ENCODE measurements at places on chromosomes 1 and 21.
A peak's percentile ranks its signal among the peaks of the same experiment; 100 is the strongest.

DNA sequence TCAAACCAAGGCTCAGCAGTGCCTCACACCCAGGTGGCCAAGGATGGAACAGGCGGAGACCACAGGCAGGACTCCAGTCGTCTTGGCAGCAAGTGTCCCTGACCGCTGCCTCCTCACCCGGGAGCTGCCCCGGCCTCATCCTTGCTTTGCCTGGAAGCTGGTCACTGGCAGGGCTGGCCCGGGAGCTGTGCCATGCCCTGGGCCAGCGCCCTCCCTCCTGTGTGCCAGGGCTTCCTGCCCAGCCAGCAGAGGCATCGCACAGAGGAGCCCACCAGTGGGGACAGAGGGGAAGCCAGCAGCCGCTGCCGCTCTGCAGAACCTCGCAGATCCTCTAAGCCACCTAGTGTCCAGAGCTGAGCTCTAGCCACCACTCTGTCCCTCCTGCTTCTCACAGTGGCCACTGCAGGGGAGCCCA, 7.8 kb downstream of the CASZ1 start:
- DNase-seq, result no peak

DNA sequence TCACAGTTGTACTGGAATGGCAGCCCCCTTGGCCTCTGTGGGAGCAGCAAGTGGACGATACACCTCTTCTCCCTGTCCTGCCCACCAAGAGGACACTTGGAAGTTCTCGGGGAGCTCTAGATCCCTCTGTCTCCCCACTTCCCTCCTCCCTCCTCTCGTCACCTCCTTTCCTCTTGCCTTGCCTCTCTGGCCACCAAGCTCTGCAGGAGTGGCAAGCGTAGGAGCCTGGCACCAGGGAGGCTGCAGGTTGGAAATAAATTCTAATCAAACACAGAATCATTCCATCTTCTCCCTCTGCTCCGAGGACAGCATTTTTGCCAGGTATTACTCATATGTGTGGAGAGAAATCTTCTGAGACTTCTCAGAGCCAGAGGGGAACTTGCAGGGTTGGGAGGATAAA, 20.8 kb downstream of the CAMK2N1 start:
- no peak for DNase-seq

- DNase-seq, result no peak
Observed at GRCh38 chr1:160454371-160455152, 54.2 kb downstream of the VANGL2 start.

DNA sequence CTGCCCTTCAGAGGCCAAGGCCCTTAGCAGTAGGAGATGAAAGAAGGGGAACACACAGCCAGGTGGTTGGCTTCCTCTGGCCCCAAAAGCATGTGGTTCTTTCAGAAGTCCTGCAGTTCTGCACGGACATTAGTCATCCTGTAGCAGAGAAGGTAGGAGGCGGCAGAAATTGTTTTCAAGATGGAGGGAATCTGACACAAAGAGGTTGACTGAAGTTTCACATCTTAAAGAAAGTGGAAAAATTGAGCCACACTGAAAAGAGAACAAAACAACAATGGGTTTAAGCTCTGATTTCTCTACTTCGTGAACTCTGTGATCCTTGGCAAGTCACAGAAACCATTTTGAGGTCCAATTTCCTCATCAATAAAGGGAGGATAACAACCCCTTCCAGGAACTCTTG, 125.3 kb upstream of the DNAH14 start:
- no peak for DNase-seq

DNA sequence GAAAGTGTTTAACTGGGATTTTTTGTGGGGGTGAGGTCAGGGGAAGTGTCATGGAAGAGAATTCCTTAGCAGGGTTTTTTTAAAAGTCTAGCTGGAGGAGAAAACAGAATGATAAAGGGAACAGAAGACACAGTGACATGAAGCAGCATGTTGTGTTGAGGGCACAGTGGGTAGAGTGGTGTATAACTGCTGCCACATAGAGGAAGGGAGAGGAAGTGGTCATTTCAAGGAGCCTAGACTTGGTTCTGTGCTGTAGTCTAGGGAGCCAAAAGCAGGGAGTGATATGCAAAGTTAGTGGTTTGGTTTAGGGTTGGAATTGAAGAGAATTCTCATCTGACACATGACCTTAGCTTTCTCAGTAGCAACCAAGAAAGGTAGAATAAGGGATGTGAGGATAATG, 10.2 kb downstream of the EEIG2 start:
- peak; percentile 50 for DNase-seq

GRCh38 chr1:160795951-160796383, at the start of gene LY9:
Gene LY9 (plus strand): TSS chr1:160796174. CDS start chr1:160796188, 14 bp downstream.
- peak; percentile 83 for DNase-seq

- no peak for DNase-seq
Observed at GRCh38 chr1:56094168-56094567, 485.2 kb downstream of the PLPP3 start.

- no peak for DNase-seq
Observed at GRCh38 chr1:26824731-26825130, 1.8 kb upstream of the ZDHHC18 start.

DNA sequence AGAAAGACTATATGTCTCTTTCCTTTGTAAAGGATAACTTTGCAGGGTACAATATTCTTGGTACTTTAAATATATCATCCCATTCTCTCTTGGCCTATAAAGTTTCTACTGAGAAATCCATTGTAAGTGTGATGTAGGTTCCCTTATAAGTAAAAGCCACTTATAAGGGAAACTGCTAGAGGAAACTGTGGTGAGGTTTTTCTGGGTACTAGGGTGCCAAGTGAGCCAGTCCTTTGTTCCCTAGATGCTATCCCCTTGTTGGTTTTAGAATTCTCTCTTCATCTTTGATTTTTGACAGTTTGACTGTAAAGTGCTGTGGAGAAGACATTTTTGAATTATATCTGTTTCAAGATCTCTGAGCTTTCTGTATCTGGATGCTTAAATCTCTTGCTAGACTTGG, 108.9 kb upstream of the NEK7 start:
- DNase-seq, result no peak

DNA sequence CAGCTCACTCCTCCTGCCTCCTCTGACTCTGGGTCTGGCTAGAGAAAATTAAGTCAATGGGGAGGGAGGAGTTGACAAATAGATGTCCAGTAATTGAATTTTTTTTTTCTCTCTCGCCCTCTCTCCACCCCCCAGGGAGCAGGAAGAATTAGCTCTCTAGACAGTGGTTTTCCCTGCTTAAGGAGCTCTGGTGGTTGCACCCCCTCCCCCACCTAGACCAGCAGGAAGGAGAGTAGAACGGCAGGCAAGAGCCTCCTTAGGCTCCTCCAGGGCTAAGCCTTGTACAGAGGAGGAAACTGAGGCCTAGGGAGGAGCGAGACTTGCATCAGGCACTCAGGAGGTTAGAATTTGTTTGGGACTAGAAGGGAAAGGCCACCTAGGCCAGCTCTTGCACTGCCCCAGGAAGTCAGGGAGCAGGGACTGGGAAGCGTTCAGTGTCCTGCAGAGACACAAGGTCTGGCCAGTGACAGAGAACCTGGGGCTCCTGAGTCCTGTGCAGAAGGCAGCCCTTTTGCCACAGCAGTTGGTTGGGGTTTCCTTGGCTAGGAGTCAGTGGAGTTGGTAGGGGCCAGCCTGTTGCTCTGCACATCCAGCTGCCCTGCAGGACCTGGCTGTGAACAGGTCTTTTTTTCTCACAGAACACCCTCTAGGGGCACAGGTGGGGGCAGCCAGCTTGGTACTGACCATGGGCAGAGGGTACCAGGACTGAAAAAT, 49.5 kb upstream of the ACOT11 start:
- no peak for DNase-seq

GRCh38 chr1:56533621-56534020, 45.7 kb downstream of the PLPP3 start:
- no peak for DNase-seq

DNA sequence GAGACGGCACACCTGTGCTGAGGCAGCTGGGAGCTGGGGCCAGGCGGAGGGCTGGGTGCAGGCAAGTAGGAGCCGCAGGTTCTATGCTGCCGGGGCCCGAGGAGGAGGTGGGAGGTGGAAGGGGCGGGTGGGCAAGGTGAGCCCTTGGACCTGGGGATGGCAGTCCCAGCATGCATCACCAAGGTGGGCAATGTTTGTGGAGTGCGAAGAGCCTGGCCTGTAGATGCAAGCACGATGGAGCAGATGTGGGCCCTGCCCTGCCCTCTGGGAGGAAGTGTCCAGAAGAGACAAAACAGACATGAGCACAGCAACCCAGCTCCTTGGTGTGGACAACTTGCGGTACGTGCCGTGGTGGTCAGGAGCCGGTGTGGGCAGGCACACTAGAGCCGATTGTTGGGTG, 28.3 kb upstream of the AJAP1 start:
- no peak for DNase-seq

DNA sequence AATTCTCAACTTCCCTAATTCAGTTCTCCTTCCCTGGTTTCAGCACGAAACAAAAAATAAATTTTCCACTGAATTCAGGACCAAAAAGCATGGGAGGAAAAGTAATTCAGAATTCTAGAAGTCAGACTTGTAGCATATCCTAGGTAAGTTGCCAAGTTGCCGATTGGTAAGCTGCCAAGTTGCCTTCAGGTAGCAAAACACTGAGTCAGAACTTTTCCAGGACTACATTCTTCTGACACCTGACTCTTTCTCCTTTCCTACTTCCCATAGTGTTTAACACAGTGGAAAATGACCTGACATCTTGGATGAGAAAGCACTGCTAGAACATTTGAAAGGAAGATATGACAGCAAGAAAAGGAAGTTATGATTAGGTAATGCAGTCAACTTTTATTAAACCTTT, 322.8 kb downstream of the SPATA17 start:
- DNase-seq, result no peak

DNA sequence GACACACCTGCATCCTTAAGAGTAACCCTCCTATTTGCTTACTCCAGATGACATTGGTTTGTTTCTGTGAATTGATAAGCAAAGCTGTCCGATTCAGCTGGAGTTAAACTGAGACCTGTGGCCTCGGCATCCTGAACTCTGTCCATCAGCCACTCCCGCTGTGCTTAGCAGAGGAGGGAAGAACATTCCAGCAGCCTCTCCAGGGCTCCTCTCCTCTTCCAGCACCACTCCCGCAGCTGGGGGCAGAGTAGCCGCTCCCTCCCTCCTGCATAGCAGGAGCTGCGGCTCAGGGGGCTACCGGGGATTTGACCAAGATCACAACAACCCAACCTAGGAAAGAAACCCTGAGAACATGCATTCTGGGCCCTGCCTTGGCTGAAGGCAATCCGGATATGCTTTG, 8.8 kb downstream of the LRRC38 start:
- no peak for DNase-seq

DNA sequence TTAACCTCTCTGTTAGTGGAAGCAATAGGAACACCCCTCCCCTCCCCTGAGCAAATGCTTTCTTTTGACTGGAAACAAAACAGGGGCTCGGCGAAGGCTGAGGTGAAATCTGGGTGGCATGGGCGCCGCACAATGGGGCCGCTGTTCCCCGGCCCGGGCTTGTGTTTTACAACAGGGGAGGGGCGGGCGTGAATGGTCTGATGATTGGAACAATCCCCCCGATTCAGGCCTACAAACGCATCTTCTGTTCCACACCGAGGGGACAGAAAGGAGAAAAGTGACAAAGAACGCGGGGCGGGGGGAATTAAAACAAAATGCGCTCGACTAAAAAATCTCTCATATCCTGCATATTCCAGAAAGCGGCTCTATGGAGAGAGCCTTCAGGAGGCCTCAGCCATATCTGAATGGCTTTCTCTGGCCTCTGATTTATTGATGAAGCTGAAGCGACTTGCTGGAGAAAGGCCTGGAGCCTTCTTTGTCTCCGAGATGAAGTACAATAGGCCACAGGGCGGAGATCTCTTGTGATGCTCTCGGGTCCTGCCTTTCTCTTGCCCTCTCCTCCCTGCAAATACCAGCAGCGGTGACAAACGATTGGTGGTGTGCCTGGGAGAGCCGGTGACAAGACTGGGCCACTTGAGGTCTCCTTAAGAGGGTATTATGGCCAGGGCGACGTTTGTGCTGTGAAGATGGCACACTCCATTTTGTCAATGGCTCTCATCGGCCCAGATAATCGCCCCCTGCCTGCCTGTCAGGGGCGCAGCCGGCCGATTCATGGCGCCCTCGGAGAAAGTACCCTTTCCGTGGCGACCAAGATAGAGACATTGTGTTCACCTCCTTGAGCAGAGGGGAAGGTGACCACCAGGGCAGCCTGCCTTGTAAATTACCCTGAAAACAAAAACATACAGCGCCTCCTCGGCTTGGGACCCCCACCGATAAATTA, 47.1 kb upstream of the OLIG2 start:
- DNase-seq, result no peak

DNA sequence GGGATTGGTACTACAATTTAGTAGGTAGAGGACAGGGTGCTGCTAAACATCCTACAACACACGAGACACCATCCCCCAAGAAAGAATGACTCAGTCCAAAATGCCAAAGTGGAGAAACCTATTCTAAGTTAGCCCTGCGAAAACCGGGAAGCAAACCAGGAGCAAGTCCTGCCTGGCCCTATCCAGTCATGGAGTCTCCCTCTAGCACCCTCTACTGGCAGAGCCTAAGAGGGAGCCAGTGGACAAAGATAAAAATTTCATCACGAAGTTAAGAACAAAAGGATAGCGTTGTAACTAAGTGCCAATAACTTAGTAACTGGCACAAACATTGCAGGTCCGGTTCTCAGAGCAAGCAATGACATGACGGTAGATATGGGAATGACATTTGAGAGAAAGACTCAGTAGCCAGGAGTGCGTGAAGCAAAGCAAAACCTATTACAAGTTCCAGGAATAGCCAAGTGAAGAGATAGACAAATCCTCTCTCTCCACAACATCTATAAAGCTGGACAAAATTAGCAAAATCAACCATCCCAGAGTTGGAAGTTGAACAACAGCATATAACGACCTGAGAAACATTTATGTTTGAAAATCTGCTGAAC, 383.5 kb downstream of the OMA1 start:
- DNase-seq, result peak; percentile 75

DNA sequence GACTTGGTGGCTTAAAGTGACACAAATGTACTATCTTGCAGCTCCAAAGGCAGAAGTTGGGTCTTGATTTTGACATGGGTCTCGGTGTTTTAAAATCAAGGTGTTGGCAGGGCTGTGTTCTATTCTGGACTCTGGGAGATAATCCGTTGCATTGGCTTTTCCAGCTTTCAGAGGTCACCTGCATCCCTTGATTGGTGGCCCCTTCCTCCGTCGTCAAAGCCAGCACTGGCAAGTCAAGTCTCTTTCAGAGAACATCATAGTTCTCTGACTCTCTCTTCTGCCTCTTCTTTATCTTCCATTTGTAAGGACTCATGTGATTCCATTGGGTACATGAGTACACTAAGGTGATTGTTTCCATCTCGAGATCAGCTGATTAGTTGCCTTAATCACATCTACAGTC, 172.1 kb downstream of the CAMTA1 start:
- DNase-seq, result no peak

- peak; percentile 62 for DNase-seq
Observed at GRCh38 chr1:153390938-153391710, at the start of gene S100A8. Gene S100A8 (minus strand): TSS chr1:153391073. CDS start chr1:153390535, 538 bp downstream.

DNA sequence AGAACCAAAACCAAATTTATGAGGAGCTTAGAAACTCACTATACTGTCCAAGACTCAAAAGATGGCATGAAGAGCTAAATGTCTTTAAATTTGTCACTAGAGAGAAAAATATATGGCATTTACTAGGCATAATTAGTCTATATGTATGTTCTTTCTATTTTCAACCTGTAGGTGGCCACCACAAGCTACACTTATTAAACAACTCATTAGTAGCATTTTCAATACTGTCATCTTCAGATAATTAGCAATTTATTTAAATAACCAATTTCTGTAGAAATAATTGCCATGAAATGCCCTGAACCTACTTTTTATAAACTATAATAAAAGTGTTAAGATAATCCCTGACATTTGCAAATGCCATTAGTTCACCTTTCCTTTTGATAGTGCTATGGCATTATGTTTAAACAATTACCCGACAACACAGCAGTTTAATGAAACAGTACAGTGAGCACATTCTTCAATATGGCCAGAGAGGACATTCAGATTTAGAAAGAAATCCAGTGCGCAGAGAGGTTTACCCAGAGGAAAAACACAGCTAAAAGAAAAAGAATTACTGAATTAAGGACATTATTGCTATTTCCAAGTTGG, 522.5 kb downstream of the PTBP2 start:
- peak; percentile 29 for DNase-seq

Data from suppressor macrophage (primary cell).